Islet precursor cell (in vitro differentiated cells): ENCODE measurements at places on chromosomes 5 and 9.

DNA sequence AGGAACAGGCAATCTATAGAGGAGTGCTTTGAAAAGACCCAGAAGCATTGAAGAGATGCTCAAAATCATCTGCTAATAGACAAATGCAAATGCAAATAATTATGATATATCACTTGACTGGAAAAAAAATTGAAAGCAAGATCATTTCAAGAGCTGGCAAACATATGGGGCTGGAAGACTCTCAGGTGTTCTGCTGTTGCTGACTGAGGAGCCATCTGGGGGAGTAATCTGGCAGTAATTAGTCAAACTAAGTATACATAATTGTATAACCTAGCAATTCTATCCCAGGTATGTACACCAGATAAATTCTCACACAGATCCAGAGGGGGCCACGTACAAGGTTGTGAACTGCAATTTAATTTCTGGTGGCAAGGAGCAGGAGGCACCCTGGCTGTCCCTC, 4.6 kb upstream of the HMHB1 start:
- no peak for DNase-seq

DNA sequence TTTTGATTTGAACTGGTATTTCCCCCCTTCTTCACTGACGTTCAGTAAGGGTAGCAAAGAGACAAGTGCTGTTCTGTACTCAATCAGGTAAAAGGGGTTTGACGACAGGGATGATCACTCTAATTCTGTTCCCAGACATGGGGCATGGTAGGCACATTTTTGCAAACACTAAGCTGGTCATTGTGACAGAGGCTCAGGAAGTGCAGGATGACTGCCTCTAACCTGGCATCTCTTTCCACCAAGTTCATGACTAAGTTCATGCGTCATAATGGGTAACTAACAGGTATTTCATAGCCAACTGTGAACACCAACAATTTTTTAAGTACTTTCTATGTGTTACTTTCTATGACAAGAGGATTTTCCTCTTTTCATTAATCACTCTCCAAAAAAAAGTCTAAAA, 166.5 kb downstream of the MAPKAP1 start:
- DNase-seq = no peak

- no peak for DNase-seq
These were observed 27.3 kb downstream of the MACROH2A1 start for GRCh38 chr5:135371622-135372232.

DNA sequence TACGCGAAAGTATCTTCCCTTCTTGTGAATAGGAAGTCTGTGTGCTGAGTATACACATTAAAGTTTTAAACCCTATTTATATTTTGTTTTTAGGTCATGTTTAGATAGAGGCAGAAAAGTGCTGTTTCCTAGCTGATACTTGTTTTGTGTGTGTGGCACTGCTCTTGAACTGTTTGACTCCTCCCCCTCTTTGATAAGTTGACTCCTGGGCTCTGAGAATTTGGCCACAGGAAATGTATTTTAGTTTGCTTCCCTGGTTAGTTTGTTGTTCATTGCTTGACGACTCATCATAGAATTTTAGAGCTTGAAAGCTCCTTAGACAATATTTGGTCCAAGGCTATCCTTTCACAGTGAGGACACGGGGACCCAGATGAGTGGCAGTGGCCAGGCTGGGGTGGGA, 2.0 kb upstream of the CDC14B start:
- DNase-seq = no peak

DNA sequence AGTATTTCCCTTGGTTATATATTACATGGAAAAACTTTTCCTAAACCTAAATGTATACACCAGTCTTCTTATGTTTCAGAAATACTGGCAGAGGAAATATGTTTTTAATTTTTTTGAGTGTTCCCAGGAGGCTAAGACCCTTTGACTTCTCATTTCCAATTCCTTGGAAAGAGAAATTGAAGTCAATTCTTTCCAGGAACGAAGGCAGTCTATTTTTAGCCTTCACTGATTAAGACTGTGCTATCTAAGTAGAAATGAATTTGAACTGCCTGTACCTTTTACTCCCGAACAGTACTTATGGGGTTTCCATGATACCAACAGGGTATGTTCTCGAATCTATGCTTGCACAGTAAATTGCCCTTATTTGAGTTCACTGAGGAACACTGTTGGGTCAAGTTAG, 340.3 kb upstream of the CD180 start:
- no peak for DNase-seq

GRCh38 chr5:74095871-74096270, 469.9 kb downstream of the ARHGEF28 start:
- no peak for DNase-seq

GRCh38 chr5:59660737-59661136, 232.8 kb downstream of the PDE4D start:
- DNase-seq = no peak

DNA sequence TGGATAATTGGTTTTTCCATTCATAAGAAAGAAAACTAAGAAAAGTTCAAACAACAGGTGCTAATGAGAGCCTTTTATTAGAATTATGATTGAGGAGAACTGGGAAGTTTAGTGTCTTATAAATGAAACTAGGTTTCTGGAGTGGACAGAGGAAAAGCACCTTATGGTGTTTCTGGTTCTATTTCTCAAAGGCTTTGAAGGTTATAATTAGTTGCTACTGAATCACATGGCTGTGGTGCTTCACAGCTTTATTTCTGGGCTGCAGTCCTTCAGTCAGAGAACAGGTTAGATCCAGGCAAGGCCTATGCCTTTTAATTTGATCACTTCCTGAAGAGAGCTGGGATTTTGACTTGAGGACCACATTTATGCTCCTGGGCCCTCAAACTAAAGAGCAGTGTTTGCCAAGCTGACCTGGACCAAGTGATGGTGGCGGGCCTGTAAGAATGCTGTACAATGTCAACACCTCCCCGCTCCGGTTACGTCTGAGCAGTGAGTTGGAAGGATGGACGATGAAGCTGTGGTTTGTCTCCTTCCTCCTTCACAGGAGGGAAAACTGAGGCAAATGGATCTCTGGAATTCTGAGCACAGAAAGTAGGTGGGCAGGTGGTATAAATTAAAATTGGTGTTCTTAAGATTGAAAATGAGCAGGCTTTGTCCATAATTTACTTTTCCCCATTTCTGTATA, 56.0 kb downstream of the ZNF462 start:
- DNase-seq = no peak

DNA sequence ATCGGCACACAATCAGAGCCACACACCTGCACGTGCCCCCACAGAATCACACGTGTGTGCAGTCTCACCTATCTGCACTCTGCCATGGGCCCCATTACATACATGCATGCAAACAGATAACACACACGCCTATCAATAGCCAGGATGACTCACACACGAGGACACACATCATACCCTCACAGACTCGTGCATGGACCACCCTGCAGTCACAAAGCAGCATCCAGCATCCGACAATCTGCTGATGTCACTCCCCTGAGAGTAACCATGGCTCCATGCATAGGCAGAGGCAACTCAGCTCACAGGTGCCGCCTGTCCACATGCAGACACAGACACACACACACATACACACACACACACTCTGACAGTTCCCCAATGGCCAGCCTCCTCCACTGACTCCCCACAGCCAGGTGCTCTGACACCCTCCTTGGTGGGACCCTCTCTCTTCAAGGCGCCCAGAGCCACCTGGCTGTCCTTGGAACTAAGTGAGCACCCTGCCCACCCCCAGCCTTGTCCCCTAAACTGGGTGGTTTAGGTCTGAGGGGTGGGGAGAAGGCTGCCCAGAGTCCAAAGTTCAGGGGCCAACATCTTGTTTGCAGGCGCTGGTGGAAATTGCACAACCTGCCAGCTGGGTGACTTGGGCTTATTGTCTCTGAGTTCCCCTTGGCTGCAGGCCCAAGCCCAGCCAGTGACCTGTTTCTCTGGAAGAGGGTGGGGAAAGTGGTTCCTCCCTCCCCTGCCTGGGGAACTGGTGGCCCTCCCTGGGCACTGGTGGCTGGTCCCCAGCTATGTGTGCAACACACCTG, 34.6 kb upstream of the NEK6 start:
- no peak for DNase-seq

DNA sequence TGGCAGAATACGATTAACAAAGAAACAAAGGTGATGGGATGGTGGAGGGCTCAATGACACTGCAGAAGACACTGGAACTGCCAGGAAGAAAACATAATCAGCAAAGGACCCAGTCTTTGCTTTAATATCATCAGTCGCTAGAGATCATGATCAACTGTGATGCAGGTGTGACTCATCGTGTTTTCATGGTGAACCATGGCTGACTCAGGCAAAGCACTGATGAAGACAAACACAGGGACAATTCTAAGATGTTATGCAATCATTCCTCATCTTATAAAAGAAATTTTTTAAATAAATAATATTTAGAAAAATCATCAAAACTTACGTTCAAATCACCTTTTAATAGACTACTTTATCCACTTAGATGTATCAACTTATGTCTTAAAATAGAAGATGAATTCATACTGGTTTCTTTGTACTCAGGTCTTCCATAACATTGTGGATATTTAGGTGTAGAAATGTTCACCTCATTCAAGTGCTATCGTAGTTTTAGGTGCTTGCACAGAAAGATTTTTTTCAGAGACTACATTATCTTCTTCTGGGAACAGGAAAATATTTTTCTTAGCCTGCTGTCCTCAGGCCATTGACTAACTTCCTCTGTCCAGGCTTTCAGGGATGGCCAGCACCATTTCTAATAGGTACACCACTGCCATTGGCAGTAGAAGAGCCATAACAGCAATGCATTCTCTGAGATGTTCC, 673.4 kb upstream of the MEF2C start:
- no peak for DNase-seq
